ENCODE measurements at places on chromosomes 6 and 20. TPM values are rescaled to one million over a fixed set of nuclear protein-coding genes. Genes with fewer than 3 reads are reported as not detected.

DNA sequence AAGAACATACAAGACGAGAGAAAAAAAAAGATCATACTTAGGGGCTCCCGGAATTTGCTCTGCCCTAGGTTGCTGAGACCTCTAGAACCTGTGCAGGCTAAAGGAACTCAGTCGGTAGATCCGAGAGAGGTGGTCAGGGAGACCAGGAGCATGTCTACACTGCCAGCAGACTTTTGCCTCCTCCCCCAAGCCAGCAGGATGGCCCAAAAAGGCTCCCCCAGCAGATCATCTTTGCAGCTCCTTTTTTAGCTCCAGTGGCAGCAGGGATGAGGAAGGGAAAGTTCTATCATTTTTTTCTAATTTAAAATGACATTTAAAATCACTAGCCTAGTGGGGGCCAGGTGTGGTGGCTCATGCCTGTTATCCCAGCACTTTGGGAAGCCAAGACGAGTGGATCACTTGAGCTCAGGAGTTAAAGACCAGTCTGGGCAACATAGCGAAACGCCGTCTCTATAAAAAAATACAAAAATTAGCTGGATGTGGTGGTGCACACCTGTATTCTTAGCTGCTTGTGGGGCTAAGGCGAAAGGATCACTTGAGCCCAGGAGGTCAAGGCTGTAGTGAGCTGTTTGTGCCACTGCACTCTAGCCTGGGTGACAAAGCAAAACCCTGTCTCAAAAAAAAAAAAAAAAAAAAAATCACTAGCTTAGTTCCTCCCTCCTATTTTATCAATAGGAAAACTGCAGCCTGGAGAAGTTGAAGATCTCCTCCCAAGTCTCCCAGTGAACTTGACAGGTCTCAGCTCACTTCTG, 69.3 kb upstream of the MYL9 start:
- no peak for DNase-seq

- peak; percentile 63 for DNase-seq
These were observed 757.0 kb upstream of the MMS22L start for GRCh38 chr6:98039904-98040607.

DNA sequence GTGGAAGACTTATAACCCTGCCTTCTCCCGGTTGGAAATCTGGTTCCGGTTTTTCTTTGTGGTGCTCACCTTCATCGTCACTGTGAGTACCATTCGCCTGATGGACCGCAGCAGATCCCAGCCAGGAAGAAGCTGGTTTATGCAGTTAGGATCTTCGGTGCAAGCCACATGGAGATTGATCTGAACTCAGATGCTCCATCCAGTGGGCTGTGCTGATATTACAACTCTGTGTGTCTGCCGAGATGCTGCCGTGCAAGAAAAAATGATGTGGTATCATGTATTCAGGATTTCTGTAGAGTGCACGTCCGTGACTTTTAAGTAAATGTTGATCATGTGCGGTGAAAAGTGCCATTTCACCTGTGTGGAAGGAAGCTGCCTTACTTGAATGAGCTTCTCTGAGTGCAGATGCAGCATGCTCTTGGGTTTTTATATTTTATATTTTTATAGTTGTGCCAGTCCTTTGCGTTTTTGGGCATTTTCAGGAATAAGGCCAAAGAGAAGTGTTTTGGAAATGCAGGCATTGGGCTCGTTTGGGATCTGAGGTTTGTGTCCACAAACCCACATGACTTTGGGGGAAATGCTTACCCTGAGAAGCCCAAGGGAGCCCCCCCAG, 39.2 kb downstream of the DYNLT1 start:
- peak; percentile 86 for DNase-seq

Gene LY6G6F
- total RNA-seq: not detected

Gene MEP1A
- total RNA-seq: not detected

Data from H1 (cell line).